Right forelimb (tissue), 1 donor: ENCODE measurements at places on chromosomes 4 and X.

- no peak for DNase-seq
Measured at GRCh38 chr4:38820329-38821061, 15.9 kb upstream of the TLR1 start.

DNA sequence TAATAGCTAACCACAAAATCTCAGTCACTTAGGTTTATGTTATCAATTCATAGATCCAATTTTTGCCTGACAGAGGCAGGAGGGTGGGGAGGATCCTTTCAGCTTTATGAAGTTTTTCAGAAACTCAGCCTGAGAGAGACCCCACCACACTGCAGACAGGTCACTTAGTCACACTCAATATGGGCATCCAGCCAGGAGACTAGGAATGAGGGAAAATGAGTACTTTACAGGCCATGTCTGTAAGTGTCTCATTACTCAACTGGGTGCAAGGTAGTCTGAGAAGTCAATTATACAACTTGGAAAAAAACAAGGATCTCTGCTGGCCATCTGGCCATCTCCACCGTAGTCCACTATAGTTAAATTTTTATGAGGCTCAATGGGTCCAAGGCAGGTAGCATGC, 365.9 kb downstream of the INPP4B start:
- DNase-seq: no peak

DNA sequence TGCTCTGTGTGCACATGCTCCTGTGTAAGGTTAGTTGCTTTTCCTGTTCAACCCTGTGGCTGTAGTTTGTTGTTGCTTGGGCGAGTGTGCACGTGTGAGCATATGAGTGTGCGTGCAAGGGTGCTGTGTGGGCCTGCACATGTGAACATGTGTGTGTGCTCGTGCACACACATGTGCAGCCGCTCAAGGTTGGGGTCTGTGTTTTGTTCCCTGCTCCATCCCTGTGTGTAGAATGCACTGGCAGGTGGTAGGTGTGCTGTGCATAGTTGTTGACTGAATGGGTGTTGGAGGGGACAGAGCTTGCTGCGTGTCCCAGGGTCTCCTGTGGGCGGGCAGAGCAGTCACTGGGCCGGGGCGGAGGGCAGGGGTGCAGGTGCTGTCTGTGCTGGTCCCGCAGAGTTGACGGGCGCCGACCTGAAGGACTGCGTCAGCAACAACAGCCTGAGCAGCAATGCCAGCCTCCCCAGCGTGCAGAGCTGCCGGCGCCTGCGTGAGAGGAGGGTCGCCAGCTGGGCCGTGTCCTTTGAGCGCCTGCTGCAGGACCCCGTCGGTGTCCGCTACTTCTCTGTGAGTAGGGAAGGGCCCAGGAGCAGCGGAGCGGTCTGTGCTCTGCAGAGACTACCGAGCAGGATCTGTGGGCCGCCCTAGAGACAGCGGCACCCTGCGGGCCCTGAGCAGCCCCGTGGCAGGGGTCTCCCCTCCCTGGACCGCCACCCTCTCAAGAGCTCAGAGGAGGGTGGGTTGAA, 27.9 kb upstream of the HGFAC start:
- DNase-seq: no peak

- DNase-seq: no peak
Measured at GRCh38 chrX:20653070-20653469, 386.4 kb upstream of the RPS6KA3 start.

DNA sequence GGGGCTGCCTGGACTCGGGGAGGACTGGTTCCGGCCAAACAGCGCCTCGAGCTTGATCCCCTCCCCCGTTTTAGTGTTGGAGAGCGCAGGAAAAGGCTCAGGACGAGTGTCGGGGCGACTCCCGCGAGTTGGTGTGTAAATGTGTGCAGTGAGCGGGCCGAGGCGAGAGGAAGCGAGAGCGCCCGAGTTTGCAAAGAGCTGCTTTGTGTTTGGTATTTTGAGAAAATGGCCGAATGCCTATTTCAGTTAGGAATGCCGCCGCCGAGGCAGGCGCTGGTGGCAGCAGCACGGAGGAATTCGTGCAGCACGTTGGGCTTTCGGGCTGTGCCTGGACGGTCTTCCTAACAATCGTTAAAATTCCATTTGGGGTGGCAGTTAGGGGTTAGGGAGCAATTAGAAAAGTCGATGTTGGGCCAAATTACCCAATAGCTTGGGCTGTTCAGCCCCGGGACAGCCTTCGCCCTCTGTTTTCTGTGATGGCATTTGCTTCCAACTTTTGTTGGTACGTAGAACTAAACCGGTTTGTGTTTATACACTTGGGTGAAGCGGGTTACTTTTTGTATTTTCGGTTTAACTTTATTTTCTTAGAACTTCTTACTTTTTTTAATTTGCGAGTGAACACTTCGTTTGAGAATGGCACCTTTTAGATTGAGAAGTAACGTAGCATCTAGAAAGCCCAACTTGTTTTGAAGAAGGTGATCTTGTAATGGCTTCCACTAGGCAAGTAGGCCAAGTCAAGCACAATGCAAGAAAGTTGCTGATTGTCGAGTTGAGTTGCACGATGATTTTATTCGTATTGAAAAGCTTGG, 1.6 kb downstream of the REST start:
- DNase-seq: peak; percentile 73

DNA sequence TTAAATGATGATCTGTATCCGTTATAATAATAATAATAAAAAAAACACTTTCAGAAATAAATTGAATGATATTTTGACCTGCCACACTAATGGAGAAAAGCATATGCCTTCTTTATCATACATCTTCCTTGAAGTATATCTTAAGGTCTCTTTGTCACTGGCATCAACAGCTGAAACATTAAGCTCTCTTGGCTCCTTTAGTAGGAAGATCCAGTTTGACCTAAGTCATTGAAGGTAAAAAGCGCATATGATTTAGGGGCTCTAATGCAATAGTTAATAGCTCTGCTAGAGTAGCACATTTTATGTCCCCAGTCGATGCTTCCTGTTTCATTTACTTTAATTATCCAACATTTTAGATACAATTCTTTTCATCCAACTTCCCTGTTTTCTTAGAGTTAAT, 1010.8 kb downstream of the STPG2 start:
- no peak for DNase-seq

DNA sequence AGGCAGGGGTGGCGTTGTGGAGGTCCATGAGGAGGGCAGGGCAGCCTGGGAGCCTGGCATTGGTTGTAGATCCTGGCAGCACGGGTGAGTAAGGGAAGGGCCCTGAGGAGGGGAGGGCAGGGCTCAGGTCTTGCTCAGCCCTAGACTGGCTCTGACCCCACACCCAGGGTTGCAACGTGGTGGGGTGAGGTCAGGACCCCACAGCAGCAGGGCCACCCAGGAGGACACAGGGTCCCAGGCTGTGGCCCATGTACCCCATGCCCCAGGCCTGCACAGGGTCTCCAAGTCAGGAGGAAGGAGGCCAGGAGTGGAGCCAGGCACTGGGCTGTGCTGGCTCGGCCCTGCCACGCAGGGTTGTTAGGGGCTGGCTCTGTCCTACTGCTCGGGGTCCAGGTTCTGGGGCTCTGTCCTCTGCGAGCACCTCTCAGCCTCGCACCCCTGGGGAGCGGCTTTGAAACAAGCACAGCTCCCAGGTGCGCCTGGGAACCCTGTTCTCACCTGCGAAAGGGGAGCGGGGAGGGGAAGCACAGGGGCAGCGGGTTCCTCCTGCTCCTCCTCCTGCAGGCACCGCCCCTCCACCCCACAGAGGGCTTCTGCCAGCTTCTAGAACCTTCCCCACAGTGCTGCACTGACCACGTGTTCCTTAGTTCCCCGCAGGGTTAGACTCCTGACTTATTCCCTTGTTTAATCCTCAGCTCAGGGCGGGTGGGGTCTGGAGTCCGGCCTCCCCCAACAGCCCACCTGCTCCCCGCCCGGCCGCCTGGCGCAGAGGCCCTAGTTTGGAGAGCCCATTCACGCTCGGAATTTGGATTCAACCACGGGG, 20.4 kb downstream of the MSANTD1 start:
- peak; percentile 40 for DNase-seq

GRCh38 chr4:149896432-149896831, 80.8 kb upstream of the IQCM start:
- DNase-seq: no peak

DNA sequence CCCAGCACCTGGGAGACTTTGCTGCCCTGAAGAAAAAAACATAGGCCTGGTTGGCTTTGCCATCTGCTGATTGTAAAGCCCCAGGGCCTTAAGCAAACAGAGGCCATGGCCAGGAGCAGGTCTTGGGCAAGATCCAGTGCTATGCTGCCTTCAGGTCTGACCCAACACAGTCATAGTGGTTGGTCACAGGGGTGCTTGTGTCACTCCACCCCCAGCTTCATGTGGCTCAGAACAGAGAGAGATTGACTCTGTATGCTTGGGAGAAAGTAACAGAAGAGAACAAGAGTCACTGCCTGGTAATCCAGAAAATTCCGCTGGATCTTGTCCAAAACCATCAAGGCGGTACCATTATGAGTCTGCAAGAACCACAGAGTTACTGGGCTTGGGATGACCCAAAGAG, 24.4 kb upstream of the SMARCA5 start:
- no peak for DNase-seq

GRCh38 chr4:113763029-113763285, 1.4 kb upstream of the CAMK2D start:
- DNase-seq: no peak

- no peak for DNase-seq
Measured at GRCh38 chr4:164847016-164847415, 30.0 kb upstream of the APELA start.

DNA sequence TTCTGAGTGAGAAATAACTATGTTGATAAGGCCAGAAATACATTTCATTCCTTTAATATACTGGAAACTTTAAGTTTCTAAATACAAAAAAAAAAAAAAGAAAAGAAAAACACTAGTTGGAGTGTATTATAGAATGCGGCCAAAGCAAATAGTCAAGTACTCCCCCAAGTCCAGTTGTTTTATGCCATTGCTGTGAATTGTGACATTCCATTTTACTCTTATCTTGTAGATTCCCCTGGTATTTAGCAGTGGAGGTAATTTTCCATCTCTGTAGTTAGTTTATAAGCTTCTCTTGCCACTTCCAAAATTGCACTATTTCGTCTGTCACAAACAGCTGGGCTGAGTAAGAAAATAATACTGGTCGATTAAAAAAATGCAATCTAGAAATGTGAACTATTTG, 426.0 kb downstream of the PCDH18 start:
- DNase-seq: no peak

DNA sequence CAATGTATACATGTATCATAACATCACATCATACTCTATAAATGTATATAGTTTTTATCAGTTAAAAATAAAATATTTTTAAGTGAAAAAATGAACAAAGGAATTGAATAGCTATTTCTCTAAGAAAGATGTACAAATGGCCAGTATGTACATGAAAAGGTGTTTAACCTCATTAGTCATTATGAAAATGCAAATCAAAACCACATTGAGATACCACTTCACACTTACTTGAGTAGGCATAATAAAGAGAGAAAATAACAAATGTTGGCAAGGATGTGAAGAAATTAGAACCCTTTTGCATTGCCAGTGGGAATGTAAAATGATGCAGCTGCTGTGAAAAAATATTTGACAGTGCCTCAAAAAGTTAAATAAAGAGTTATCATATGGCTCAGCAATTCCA, 95.5 kb downstream of the IRS4 start:
- no peak for DNase-seq

DNA sequence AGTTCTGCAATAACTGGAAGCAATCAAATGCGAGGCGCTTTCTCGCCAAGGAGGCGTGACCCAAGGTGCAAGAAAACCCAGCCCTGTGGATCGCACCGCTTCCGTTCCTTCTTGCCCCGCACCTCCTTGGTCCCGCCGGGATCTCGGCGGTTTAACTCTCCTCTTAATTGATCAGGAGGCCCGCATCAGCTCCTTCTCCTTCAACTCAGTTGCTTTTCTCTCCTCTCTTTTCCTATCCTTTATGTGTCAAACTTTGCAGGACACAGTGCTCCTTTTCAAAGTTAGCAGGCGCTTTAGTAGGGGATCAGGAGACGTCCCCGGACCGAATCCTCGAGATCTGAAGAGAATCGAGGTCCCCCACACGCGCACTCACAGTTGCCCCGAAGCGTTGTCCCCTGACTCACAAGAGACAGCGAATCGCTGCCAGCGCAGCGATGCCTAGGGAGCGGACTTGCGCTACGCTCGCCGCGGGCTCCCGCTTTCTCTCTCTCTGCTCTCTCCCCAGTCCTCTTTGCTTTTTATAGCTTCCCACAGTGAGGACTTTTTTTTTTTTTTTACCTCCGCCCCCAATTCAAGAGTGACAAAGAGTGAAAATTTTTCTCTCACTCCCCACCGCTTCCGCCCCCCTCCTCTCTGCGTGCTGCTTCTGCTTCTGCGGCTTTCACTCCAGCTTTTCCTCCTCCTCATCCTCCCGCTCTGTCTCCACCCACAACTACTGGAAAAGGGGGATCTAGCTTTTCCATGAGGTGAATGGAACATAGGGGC, at the start of gene DKK2:
DKK2 (minus strand) TSS at position 495 of the 765 bp plus-strand sequence. CDS start 722 bp downstream, outside the sequence.
- peak; percentile 69 for DNase-seq

DNA sequence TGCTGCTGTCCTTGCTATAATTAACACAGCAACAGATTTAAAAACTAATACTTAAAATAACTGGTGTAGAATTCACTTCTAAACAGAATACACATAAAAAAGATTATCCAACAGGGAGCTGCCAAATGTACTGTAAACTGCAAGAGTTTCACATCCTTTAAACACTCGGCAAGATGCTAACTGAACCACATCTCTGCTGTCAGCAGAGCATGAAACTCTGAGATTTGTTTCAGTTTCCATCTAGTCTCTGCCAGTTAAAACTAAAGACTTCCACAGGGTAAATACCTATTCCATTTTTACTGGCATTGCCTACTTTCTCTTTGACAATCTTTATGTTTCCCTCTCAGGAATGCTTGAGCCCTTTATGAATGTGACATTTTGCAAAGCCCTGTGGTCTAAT, 127.7 kb downstream of the SLC7A11 start:
- DNase-seq: no peak

- no peak for DNase-seq
Measured at GRCh38 chrX:43970528-43970927, 2.7 kb downstream of the NDP start.

DNA sequence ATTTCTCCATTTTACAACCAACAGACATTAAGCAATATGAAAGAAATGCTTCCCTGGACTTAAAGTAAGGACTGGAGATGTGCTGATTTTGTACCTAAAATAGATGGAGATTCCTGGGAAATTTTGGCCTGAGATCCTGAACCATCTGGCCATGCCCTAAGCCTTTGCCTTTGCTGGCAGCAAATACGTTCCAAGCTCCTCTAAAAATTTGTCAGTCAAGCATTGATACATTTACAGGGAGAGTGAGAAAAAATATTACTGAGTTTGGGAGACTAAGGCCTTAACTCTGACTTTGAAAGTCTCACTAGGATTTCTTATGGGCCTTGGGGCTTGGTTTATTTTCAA, 63.9 kb downstream of the FHDC1 start:
- no peak for DNase-seq

DNA sequence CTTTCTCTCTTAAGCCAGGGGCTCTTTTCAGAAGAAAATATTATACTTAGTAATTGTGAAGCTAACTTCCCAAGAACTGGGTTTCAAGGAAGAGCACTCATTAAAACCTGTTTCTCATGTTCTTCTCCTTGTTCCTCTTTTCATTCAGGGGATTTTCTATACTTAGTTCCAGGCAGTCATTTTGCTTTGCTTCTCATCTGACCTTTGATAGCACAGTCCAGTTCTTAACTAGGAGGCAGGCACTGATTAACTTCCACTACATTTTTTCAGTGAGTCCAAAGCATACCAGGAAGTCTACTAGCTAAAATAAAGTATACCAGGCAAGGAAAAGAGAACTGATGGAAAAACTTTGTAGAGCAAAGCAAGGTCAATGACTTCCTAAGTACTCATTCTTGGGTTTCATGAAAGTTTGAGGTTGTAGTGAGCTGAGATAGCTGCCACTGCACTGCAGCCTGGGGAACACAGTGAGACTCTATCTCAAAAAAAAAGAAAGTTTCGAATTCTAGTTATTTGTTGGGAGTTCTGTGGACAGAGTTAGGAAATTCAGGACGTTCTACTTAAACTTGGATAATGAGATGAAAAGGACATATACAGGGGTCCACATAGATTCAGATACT, 190.1 kb upstream of the HS3ST1 start:
- DNase-seq: no peak
